ENCODE measurements at places on chromosomes 7 and 10.
A peak's percentile ranks its signal among the peaks of the same experiment; 100 is the strongest.

GRCh38 chr10:80137031-80137862, 4.7 kb downstream of the PLAC9 start:
- H3K27ac ChIP-seq = no peak overlapping the region
- DNase-seq = no peak
- H3K36me3 ChIP-seq = no peaks in the 10 kb centered on the region

- no peak overlapping the region for H3K27ac ChIP-seq
- H3K27me3 ChIP-seq = no peaks in the 10 kb centered on the region
- H3K4me3 ChIP-seq = no peak overlapping the region
- H3K4me1 ChIP-seq = no peaks in the 10 kb centered on the region
- H3K36me3 ChIP-seq = no peaks in the 10 kb centered on the region
Measured at GRCh38 chr7:39428221-39428620, 138.0 kb upstream of the YAE1 start.

GRCh38 chr10:80685355-80685754, 147.7 kb downstream of the SH2D4B start:
- no peak overlapping the region for H3K27ac ChIP-seq
- no peaks in the 10 kb centered on the region for H3K4me1 ChIP-seq
- DNase-seq = no peak
- no peak overlapping the region for H3K4me3 ChIP-seq
- no peaks in the 10 kb centered on the region for H3K27me3 ChIP-seq

GRCh38 chr10:46548498-46549090, 7.9 kb downstream of the GPRIN2 start:
- no peak for DNase-seq
- no peak overlapping the region for H3K27ac ChIP-seq
- no peaks in the 10 kb centered on the region for H3K4me1 ChIP-seq
- no peaks in the 10 kb centered on the region for H3K36me3 ChIP-seq

DNA sequence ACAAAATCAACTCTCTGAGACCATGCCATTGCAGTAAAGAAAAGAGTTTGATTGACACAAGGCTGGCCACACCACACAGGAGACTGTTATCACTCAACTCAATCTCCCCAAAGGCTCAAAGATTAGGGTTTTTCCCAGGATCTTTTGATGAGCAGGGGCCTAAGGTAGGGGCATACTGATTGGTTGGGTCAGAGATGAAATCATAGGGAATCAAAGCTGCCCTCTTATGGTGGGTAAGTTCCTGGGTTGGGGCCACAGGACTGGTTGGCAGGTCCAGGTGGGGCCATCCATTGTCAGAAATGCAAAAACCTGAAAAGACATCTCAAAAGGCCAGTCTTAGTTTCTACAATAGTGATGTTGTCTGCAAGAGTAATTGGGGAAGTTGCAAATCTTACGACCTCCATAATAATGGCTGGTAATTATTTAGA, 91.6 kb downstream of the AKR1D1 start:
- DNase-seq = no peak
- H3K27ac ChIP-seq = no peak overlapping the region
- peaks cover 90% of the 10 kb centered on the region for H3K27me3 ChIP-seq
- no peaks in the 10 kb centered on the region for H3K36me3 ChIP-seq
- H3K4me3 ChIP-seq = no peak overlapping the region
- peaks cover 6% of the 10 kb centered on the region for H3K4me1 ChIP-seq

GRCh38 chr7:519484-520390, at the start of gene PDGFA:
Gene PDGFA (minus strand): TSS chr7:519846. CDS start chr7:519001, 845 bp downstream.
- DNase-seq = no peak
- H3K4me1 ChIP-seq = no peaks in the 10 kb centered on the region
- H3K36me3 ChIP-seq = no peaks in the 10 kb centered on the region
- no peaks in the 10 kb centered on the region for H3K27me3 ChIP-seq

- no peak overlapping the region for H3K4me3 ChIP-seq
- DNase-seq = no peak
- no peaks in the 10 kb centered on the region for H3K27me3 ChIP-seq
- no peaks in the 10 kb centered on the region for H3K36me3 ChIP-seq
Measured at GRCh38 chr7:19113855-19114550, 3.4 kb downstream of the TWIST1 start.

- H3K36me3 ChIP-seq = no peaks in the 10 kb centered on the region
- no peaks in the 10 kb centered on the region for H3K27me3 ChIP-seq
- H3K4me3 ChIP-seq = no peak overlapping the region
- H3K4me1 ChIP-seq = peaks cover 87% of the 10 kb centered on the region
- peak overlapping the region; percentile 25 for H3K27ac ChIP-seq
- peak; percentile 80 for DNase-seq
Measured at GRCh38 chr7:95871075-95871848, 98.9 kb downstream of the DYNC1I1 start.

- no peak overlapping the region for H3K27ac ChIP-seq
- no peaks in the 10 kb centered on the region for H3K27me3 ChIP-seq
- H3K4me3 ChIP-seq = no peak overlapping the region
Measured at GRCh38 chr10:12946372-12946771, 55.1 kb downstream of the CCDC3 start.

Measured in MM.1S (cell line).